H7 (cell line): ENCODE measurements at places on chromosomes 1 and 21. TPM values are rescaled to one million over a fixed set of nuclear protein-coding genes. Genes with fewer than 3 reads are reported as not detected.

- no peak for DNase-seq
Observed at GRCh38 chr1:10754568-10755329, 41.7 kb downstream of the CASZ1 start.

DNA sequence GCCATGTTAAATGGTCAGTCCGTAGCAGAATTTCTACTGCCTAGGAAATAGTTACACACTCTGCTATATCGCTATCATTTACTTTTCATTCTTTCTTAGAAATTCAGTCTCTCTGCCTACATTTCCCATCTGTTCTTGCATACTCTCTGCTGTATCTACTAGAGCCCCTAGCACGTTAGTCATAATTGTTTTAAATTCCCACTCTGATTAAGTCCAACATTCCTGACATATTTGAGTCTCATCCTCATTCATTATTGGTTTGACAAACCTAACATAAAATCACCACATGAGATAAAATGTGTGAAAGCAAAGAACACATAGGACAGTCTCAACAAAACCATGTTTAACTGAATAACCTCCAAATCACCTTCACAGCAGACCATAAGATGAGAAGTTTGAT, 513.6 kb downstream of the PLPP3 start:
- no peak for DNase-seq

GRCh38 chr1:186834399-186834958, 5.7 kb downstream of the PLA2G4A start:
- no peak for DNase-seq

- peak; percentile 69 for DNase-seq
Observed at GRCh38 chr1:158045639-158046038, 52.2 kb downstream of the KIRREL1 start.

DNA sequence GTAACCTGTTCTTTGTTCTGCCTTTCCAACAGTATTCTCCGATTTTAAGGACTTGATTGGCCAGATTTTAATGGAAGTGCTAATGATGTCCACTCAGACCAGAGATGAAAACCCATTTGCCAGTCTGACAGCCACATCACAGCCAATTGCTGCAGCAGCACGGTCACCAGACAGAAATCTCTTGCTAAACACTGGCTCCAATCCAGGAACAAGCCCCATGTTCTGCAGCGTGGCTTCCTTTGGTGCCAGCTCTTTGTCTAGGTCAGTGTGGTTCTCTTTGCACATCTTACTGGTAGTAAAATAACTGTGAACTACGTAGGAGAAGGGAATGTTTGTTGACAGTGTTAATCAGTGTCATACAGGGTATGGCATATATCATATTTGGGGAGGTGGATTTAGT, 72.7 kb downstream of the UBE4B start:
- DNase-seq, result no peak

GRCh38 chr1:152005360-152005912, 11.8 kb upstream of the S100A10 start:
- DNase-seq, result no peak

GRCh38 chr21:41215856-41216408, 48.0 kb downstream of the BACE2 start:
- no peak for DNase-seq

GRCh38 chr1:24507405-24507804, 4.8 kb downstream of the RCAN3 start:
- DNase-seq, result no peak

- DNase-seq, result no peak
Observed at GRCh38 chr1:93029317-93029716, 49.8 kb upstream of the MTF2 start.

DNA sequence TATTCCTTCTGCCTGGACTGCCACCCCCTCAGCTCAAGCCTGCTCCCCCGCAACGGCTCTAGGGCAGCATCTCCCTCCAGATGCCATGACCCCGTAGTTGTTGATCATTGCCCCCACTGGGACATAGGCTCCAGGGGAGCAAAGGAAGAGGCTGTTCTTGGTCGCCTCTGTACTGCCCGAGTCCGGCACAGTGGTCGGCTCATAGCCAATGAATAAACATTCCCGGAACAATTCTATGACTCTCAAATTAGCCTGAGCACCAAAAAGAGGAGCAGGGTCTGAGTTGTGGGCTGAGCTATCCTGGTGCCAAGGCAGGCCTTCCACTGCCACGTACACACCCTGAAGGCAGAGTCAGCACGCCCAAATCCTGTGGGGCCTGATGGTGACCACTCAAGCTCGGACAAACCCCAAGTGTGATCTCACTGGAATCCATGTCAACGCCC, 33.1 kb downstream of the CAPZB start:
- no peak for DNase-seq

DNA sequence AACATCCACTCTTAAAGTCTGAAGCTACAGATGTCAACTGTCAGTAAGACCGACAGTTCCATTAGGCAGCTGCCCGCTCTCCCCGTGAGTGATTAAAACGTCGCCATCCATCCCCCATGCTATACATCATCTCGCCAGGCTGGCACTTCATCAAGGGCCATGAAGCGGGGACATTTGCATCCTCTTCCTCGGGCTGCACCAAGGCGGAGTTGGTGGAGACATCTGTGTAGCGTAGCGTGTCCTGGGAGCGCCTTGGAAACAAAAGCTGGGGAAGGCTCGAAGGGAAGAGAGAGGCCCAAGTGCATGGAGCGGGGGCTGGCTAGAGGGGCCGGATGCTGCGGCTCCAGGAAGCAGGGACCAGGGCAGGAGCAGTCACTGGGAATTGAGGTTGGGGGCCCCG, 250.1 kb downstream of the KAZN start:
- no peak for DNase-seq

GRCh38 chr1:156655151-156655903, 13.4 kb downstream of the BCAN start:
- DNase-seq, result no peak

DNA sequence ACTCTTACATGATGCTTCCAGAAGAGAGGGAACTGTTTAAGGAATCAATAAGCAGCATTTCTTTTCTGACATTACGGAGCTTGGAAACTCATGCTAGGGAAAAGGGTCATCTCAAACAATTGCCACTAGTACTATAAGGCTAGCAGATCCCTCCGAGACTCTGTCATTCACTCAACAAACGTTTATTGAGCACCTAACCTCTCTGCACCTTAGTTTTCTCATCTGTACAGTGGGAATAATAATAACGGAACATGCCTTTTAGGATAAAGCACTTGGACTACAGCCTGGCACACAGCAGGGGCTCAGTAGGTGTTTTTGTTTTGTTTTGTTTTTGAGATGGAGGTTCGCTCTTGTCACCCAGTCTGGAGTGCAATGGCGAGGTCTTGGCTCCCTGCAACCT, 51.3 kb downstream of the SYF2 start:
- DNase-seq, result no peak

GRCh38 chr1:70043804-70044203, 161.6 kb downstream of the LRRC40 start:
- no peak for DNase-seq

- DNase-seq, result no peak
Observed at GRCh38 chr1:210001751-210002150, 63.7 kb downstream of the SYT14 start.

DNA sequence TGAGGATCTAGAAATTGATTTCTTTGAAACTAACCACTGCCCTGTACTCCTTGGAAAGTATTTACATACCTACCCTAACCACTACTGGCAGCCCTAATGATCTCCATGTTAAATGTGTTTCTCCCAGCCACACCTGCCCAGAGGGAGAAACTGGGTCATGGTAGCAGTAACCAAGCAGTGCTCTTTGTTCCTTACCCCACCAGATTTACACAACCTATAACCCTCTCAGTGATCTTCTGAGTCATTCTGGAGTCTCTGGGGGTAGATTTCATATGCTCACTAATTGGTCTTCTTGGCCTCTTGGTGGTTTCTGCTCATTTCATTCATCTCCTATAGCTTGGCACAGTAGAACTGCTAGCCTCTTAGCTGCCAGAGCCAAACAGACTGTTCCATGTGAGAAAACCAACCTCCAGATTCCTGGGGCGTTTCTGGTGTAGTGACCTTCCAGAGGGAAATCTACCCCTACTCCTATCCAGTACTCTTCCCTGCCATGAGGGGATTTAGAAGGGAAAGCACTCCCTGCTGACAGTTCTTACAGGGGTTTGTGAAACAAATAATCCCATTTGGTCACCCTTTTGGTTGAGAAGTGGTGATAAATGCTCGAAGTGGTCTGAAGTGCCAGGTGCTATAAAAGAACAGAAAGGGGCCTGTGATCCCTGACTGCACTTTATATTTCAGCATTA, 36.2 kb upstream of the LRIG2 start:
- peak; percentile 30 for DNase-seq

DNA sequence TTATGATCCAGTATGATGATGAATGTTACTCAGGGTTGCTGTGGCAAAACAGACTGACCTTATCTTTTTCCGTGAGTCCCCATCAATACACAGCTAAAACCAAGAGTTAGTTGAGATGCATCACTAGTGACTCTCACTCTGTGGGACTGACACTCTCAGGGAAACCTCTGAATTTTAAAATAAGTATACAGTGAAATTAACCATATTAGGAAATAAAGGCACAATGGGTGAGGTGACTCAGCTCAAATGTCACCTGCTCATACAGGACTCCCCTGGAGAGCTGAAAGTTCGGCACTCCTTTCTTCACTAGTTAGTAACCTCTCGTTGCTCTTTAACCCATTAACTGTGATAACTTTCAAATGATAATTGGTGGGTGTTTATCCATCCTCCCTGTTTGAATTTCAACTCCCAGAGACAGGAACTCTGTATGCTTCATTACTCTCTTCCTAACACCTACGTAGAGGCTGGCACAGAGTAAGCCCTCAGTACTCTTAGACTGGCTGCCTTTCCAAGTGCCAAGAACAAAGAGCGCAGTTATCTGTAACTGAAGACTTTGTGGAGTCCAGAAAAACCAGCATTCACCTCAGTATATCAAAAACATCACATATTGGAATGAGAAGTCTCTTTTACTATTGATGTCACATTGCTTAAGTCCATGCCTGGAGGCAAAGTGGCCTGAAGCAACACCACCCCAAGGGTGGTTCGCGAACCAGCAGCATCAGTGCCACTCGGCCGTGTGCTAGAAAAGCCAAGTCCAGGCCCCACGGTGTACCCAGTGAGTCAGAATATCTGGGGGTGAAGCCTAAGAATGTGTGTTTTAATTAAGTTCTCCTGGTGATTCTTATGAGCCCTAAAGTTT, 91.1 kb downstream of the NIBAN1 start:
- no peak for DNase-seq

GRCh38 chr21:34825101-34825500, 156.3 kb downstream of the CLIC6 start:
- DNase-seq, result no peak

- no peak for DNase-seq
Observed at GRCh38 chr1:20172033-20172590, 13.8 kb upstream of the UBXN10 start.

- no peak for DNase-seq
Observed at GRCh38 chr21:25569084-25569483, 38.2 kb downstream of the MRPL39 start.

DNA sequence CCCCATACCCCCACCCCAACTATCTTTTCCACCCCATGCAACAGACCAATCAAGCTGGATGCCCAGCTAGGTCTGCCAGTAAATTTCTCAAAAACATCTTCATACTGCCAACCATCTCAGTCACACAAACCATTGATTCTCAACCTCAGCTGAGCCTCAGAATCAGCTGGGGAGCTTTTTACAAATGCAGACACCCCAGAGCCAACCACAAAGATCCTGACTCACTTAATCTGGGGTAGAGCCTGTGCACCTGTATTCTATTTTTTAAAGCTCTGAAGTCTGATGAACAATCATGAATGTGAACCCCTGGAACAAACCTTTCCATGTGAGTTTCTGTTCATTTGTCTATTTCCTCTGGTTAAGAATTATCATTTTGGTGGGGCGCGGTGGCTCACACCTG, 66.0 kb downstream of the ZNF281 start:
- DNase-seq, result no peak

The INSRR gene
- total RNA-seq, result not detected in 2 replicates

The LEFTY1 gene
- 2,746 and 3,860 TPM in 2 replicates for total RNA-seq

The GCSAML gene
- total RNA-seq, result not detected in 2 replicates

The USP21 gene
- 10.7 and 12.0 TPM in 2 replicates for total RNA-seq

The SNX27 gene
- 35.1 and 47.8 TPM in 2 replicates for total RNA-seq

The SPRR5 gene
- total RNA-seq, result not detected in 2 replicates

The KCNK1 gene
- 34.4 and 41.6 TPM in 2 replicates for total RNA-seq

The NPPB gene
- 1.5 and 20.3 TPM in 2 replicates for total RNA-seq

The CHI3L1 gene
- 0.37 and 0.42 TPM in 2 replicates for total RNA-seq

The SZT2 gene
- total RNA-seq, result 12.2 and 19.0 TPM in 2 replicates

The FRRS1 gene
- 9.1 and 10.3 TPM in 2 replicates for total RNA-seq

The SPRR4 gene
- total RNA-seq, result not detected in 2 replicates

The MAEL gene
- total RNA-seq, result not detected in 2 replicates

The TMEM269 gene
- total RNA-seq, result 1.00 and 1.1 TPM in 2 replicates
